Right cardiac atrium (tissue), 5 donors: ENCODE measurements at places on chromosomes 6 and 20.

GRCh38 chr6:4819706-4820283 is 43.6 kb downstream of the CDYL start:
- no peak for DNase-seq

- no peak for DNase-seq
These were observed 113.6 kb downstream of the TRERF1 start for GRCh38 chr6:42337985-42338743.

- no peak for DNase-seq
These were observed 121.7 kb downstream of the NKAIN2 start for GRCh38 chr6:123925350-123925749.

- DNase-seq = no peak
These were observed 24.5 kb downstream of the FRK start for GRCh38 chr6:116036075-116036773.
